AG10803 (cell line): ENCODE measurements at places on chromosomes 7 and 10.

- no peak for DNase-seq
These were observed 252.3 kb downstream of the GATA3 start for GRCh38 chr10:8306685-8307364.

- DNase-seq: no peak
These were observed 14.5 kb upstream of the ZNF33B start for GRCh38 chr10:42652858-42653257.

- no peak for DNase-seq
These were observed 23.5 kb downstream of the CPEB3 start for GRCh38 chr10:92267343-92267742.

GRCh38 chr7:97021747-97022490, 2.7 kb downstream of the DLX5 start:
- no peak for DNase-seq

DNA sequence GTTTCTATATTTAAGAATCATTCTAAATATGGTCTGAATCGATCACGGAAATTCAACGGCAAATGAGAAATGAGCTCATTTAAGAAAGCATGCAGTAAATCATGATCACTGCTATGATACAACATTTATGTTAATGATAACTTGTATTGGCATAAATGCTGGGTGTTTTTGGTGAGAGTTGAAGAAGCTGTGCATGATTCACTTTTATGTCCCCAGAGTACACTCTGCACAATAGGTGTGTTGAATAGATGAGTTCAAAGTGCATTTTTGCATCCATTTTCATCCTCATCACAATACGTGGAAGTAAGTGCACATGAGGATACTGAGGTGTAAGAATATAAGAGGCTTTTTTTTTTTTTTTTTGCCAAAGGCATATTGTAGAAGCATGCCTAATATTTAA, 169.3 kb downstream of the PPP1R17 start:
- DNase-seq: no peak

DNA sequence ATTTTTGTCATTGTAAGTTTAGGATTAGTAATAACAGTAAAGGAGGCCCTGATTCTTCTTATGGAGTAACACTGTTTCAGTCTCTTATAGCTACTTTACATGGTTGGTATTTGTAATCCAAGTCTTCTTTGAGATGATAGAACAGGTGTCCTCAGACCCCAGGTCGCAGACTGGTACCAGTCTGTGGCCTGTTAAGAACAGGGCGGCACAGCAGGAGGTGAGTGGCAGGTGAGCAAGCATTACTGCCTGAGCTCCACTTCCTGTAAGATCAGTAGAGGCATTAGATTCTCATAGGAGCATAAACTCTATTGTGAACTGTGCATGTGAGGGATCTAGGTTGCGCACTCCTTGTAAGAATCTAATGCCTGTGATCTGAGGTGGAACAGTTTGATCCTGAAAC, 77.3 kb downstream of the STK31 start:
- no peak for DNase-seq

DNA sequence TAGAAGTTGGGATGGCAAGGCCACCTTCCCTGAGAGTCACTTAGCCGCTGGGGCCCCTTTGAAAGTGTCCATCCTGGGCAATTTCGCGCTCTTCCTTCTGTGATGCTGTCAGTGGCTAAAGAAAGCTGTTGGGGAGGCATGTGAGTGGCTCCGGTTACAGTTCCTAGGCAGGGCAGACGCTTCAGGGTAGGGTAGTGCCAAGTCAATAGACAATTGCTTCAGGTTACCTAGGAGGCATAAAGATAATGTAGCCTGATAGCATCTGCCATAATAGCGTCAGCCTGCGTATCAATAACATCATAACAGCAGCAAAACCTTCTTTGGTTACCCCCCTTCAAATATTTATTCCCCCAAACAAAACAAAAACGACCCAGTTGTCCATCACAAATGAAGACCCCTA, at the start of gene FAM107B:
TSS of gene FAM107B (minus strand) at position 101 of the 400 bp plus-strand sequence. CDS start 234 bp downstream, outside the sequence.
- no peak for DNase-seq

GRCh38 chr10:37952043-37952755, 24.2 kb downstream of the ZNF25 start:
- peak; percentile 38 for DNase-seq
